ENCODE measurements at places on chromosomes 6 and 20. TPM values are rescaled to one million over a fixed set of nuclear protein-coding genes. Genes with fewer than 3 reads are reported as not detected.
A peak's percentile ranks its signal among the peaks of the same experiment; 100 is the strongest.

DNA sequence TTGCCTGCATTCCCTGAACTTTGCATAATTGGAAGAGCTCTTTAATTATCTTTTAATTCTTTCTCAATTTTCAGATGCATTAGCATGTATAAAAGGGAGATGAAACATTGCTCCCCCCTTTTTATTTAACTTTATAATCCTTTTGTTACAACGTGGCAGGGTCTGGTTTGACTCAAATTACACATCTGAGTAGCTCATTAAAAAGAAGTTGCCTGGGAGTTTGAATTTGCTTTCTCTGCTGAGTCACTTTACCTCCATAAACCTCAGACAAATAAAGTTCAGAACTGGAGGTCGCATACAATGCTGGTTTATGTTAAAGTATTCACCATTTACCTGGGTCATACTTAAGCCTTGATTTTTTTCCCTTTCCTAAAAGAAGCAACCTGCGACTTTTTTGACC is 495.2 kb downstream of the PREX1 start:
- H3K27me3 ChIP-seq, result no peaks in the 10 kb centered on the region
- H3K4me1 ChIP-seq, result no peaks in the 10 kb centered on the region
- no peak overlapping the region for H3K4me3 ChIP-seq
- DNase-seq, result no peak
- H3K27ac ChIP-seq, result peak overlapping the region; percentile 74
- H3K36me3 ChIP-seq, result no peaks in the 10 kb centered on the region

- no peak overlapping the region for H3K4me3 ChIP-seq
- no peaks in the 10 kb centered on the region for H3K36me3 ChIP-seq
- no peaks in the 10 kb centered on the region for H3K27me3 ChIP-seq
- H3K27ac ChIP-seq, result no peak overlapping the region
- DNase-seq, result no peak
Observed at GRCh38 chr6:90156861-90157260, 139.8 kb downstream of the BACH2 start.

DNA sequence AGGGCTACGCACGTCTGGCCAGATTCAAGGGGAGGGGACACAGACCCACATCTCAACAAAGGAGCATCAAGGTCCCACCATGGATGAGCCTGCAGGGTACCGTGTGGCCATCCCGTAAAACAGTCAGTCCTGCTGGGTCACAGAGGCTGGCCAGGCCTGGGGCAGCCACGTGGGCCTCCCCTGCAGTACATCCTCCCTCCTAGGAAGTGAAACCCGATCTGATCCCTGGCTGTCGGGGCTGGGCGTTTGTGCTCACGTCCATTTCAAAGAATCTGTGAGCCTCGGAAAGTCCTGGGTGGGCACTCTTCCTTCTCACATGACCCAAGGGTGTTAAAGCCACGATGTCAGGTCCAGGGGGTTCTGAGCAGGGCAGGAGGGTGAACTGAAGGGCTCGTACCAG is 14.3 kb downstream of the SULF2 start:
- no peaks in the 10 kb centered on the region for H3K27me3 ChIP-seq
- H3K27ac ChIP-seq, result no peak overlapping the region
- H3K4me1 ChIP-seq, result no peaks in the 10 kb centered on the region
- no peak for DNase-seq
- no peak overlapping the region for H3K4me3 ChIP-seq

DNA sequence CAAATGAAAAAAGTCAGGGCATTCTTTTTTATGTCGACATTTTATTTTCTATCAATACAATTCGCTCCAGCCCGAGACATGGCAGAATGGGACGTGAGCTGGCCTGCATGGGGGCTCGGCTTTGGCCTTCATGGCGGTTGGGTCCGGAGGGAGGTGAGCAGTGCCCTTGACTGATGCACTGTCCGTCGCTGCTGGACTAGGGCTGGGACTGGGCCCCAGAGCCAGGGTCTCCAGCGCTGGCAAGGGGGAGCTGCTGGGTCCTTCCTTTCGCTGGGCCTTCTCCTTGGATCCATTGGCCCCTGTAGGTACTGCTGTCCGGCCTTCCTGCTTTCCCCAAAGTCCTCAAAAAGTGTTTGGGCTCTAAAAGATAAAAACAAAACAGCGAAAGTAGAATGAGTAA is 124.6 kb downstream of the EDN3 start:
- no peak overlapping the region for H3K4me3 ChIP-seq
- no peaks in the 10 kb centered on the region for H3K36me3 ChIP-seq
- no peaks in the 10 kb centered on the region for H3K27me3 ChIP-seq
- H3K27ac ChIP-seq, result no peak overlapping the region

DNA sequence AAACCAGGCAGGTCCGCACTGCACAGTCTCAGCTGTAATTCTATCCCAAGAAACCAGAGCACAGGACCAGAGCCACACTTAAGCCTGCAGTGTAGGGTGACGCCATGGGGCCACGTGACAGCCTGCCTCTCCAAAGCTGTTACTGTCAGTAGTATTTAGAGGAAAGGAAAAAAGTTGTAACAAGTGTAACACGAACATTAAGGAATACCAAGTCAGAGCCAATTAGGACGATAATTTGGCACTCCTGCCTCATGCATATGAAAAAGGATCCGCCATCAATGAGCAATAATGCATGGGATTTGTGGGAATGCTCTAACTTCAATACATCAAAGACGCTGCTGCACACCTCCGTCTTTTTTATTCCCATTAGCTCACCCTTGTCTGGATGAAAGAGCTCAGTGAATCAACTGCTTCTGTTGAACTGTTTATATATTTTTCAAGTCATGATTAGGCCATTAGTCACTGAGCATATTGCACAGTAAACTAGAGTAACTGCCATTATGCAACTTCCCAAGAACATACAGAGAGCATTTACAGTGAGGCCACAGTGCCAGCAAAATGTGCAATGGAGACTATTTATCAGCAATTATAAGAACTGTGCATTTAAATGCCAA is 79.9 kb downstream of the ATXN1 start:
- H3K27me3 ChIP-seq, result no peaks in the 10 kb centered on the region
- H3K4me3 ChIP-seq, result no peak overlapping the region
- peaks cover 62% of the 10 kb centered on the region for H3K4me1 ChIP-seq

DNA sequence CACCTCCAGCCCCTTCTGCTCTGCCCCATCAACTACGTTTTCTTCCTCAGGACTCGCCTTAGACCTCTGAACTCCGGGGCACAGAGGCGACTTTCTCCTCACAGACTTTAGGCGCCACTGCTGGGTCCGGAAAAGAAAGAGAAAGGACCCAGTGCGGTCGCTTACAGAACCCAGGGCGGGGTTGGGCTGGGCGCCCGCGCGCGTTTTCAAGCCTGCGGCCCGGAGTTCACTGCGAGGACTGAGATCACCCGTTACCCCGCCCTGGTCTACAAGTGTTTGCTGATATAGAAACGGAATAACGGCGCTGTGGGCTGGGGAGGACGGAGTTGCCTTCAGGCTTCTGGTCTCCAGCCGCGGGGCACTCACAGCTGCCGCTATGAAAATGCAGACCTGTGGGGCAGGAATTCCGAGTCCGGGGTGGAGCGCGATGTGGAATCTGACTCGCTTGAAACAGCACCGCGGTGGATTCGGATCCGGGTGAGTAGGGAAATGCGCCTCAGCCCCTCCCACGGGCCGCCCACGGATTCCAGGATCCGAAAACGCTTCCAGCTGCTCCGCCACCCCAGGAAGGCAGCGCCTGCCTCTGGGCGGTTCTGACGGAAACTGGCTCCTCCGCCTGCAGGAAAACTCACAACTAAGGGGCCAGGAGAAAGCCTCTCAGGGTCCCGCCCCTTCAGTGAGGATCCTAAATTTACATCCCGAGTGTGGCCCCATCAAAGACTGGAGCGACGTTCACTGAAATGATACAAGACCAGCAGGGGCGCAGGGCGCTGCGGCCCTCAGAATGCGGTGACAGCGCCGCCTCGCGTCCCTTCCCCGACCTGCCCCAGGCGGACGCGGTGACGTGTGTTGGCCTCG is 29.4 kb downstream of the HLA-F start:
- no peaks in the 10 kb centered on the region for H3K36me3 ChIP-seq
- H3K27me3 ChIP-seq, result peaks cover 10% of the 10 kb centered on the region
- DNase-seq, result peak; percentile 96
- peak overlapping the region; percentile 74 for H3K4me3 ChIP-seq
- peaks cover 30% of the 10 kb centered on the region for H3K4me1 ChIP-seq

DNA sequence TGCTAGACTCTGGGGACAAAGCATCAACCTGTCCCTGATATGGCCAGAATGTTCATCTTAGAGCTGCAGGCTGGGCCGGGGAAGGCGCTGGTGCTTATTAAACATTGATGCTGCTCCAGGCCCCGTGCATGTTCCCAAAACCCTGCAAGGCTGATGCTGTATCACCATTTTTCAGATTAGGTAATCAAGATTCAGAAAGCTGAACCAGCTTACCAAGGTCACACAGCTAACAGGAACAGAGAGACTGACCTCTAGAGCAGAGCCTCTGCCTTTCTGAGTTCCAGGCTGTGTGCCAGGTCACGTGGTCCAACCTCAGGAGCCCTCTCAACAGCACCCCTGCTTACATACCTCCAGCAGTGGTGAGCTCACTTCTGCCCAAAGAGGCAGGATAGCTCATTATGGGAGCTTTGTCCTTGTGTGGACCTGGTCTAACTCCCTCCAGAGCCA is 16.1 kb upstream of the VSTM2L start:
- H3K27me3 ChIP-seq, result no peaks in the 10 kb centered on the region
- no peak overlapping the region for H3K4me3 ChIP-seq
- H3K27ac ChIP-seq, result no peak overlapping the region

DNA sequence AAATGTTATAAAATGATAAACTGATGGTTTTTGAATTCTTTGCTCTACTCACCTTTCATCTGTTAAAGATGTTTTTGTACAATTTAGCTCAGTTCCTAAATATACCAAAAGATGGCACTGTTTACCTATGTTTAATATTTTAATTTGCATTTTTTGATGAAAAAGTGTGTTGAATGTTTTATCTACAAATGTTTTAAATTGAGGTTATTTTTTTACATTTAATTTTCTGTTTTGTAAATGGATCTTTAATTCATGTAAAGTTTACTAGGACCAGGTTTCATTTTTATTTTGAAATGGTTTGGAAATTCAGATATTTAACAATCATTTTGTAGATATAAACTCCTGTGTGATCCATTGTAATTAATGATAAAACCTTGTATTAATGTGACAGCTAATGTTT is 30.0 kb downstream of the CDKAL1 start:
- no peak overlapping the region for H3K27ac ChIP-seq
- DNase-seq, result no peak
- no peaks in the 10 kb centered on the region for H3K27me3 ChIP-seq
- peaks cover 14% of the 10 kb centered on the region for H3K4me1 ChIP-seq

DNA sequence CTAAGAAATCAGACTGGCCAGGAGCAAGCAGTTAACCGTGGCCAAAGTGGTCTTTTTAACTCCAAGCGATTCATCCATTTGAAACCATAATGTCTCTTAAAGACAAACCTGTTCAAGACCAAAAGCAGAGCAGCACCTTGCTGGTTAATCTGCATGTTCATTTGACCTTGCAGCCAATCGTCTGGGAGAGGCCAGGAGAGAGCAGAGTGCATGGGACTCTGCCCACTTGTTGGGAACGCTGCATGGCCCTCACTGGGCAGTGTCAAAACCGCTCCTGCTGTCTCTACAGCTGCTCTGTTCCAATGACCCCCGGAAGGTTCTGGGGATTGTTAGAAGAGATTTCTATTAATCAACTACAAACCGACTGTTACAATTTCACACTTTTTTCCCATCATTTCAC is 79.6 kb downstream of the OLIG3 start:
- no peak for DNase-seq
- peak overlapping the region; percentile 52 for H3K4me3 ChIP-seq
- no peaks in the 10 kb centered on the region for H3K4me1 ChIP-seq
- H3K36me3 ChIP-seq, result no peaks in the 10 kb centered on the region
- H3K27ac ChIP-seq, result no peak overlapping the region

GRCh38 chr6:2215342-2215741 is 30.1 kb downstream of the GMDS start:
- no peak overlapping the region for H3K4me3 ChIP-seq
- no peaks in the 10 kb centered on the region for H3K4me1 ChIP-seq
- H3K27ac ChIP-seq, result no peak overlapping the region
- H3K36me3 ChIP-seq, result no peaks in the 10 kb centered on the region

GRCh38 chr20:4084096-4084495 is 68.7 kb upstream of the RNF24 start:
- H3K36me3 ChIP-seq, result no peaks in the 10 kb centered on the region
- DNase-seq, result no peak
- H3K27me3 ChIP-seq, result no peaks in the 10 kb centered on the region
- peaks cover 13% of the 10 kb centered on the region for H3K4me1 ChIP-seq
- H3K4me3 ChIP-seq, result no peak overlapping the region
- no peak overlapping the region for H3K27ac ChIP-seq

- H3K27ac ChIP-seq, result no peak overlapping the region
- no peaks in the 10 kb centered on the region for H3K4me1 ChIP-seq
- no peaks in the 10 kb centered on the region for H3K36me3 ChIP-seq
Observed at GRCh38 chr6:101531538-101531937, 138.0 kb downstream of the GRIK2 start.

DNA sequence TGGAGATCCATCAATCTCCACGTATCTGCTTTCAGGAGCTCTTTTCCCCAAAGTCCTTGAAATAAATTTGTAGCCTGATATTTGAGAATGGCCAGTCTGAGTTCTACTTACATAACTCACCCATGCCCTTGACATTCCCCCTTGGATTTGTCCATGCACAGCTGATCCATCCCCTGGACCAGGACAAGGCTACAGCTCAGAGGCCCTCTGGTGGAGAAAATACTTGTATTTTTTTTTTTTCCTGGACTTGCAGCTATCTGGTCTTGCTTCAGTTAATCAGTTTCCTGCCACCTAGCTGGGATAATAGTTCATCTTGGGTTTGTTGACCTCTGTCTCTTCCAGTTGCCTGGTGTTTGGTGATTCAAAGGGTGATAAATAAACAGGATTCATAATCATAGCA is 467.6 kb downstream of the DHX35 start:
- H3K27ac ChIP-seq, result no peak overlapping the region
- no peak for DNase-seq
- H3K27me3 ChIP-seq, result no peaks in the 10 kb centered on the region
- no peak overlapping the region for H3K4me3 ChIP-seq

- H3K36me3 ChIP-seq, result no peaks in the 10 kb centered on the region
- H3K4me1 ChIP-seq, result peaks cover 68% of the 10 kb centered on the region
- H3K27ac ChIP-seq, result no peak overlapping the region
- no peak overlapping the region for H3K4me3 ChIP-seq
- H3K27me3 ChIP-seq, result no peaks in the 10 kb centered on the region
Observed at GRCh38 chr20:8154638-8155037, 22.6 kb downstream of the PLCB1 start.

GRCh38 chr6:121040831-121041230 is 293.4 kb downstream of the TBC1D32 start:
- no peaks in the 10 kb centered on the region for H3K27me3 ChIP-seq
- no peak overlapping the region for H3K4me3 ChIP-seq
- H3K36me3 ChIP-seq, result no peaks in the 10 kb centered on the region
- H3K27ac ChIP-seq, result no peak overlapping the region
- no peaks in the 10 kb centered on the region for H3K4me1 ChIP-seq
- DNase-seq, result no peak

The CALHM4 gene
- polyA plus RNA-seq, result not detected

The TREM1 gene
- 6.0 TPM for polyA plus RNA-seq

The SH3BGRL2 gene
- polyA plus RNA-seq, result 35.4 TPM

The KCNK16 gene
- polyA plus RNA-seq, result not detected

The LPA gene
- polyA plus RNA-seq, result not detected

The SLC17A2 gene
- polyA plus RNA-seq, result not detected

The HSPA1B gene
- polyA plus RNA-seq, result 64.3 TPM

All from sigmoid colon (tissue), 7 donors.